ENCODE measurements at places on chromosomes 5 and 9. TPM values are rescaled to one million over a fixed set of nuclear protein-coding genes. Genes with fewer than 3 reads are reported as not detected.

DNA sequence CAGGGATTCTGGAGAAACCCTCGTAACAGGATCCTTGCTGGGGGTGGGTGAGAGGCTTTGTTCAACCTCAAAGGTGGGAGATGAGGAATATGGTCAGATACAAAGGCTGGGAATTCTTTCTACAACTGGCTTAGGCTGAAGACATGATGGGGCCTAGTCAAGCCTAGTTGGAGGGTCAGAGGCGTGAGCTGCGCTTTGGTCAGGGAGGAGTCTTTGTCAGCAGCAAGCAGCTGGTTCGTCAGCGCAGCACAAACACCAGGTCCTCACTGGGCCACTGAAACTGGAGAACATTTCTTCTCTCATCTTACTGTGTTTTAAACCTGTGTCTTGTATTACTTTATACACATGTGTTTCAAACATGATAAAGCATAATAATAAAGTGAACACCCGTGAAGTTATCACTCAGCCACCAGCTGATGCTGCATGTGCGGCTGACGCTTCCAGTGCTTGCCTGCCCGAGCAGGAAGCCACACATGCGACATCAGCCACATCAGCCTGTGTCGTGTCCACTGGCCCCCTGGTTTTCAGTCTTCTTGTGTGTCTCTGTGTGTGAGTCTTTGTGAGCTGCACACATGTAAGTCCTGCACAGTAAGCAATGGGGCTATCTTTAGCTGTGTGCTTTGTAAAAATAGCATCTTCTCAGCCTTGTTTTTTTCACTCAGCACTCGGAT is 81.5 kb downstream of the WNK2 start:
- H3K36me3 ChIP-seq, result no peaks in the 10 kb centered on the region
- no peak overlapping the region for H3K4me3 ChIP-seq
- no peak for DNase-seq
- no peaks in the 10 kb centered on the region for H3K27me3 ChIP-seq
- H3K4me1 ChIP-seq, result no peaks in the 10 kb centered on the region

Gene SPINK7
- not detected for total RNA-seq

Gene MAMDC2
- total RNA-seq, result not detected

Gene PTGS1
- total RNA-seq, result 0.44 TPM

Gene GRM6
- not detected for total RNA-seq

Gene PLK2
- 372 TPM for total RNA-seq

DNA sequence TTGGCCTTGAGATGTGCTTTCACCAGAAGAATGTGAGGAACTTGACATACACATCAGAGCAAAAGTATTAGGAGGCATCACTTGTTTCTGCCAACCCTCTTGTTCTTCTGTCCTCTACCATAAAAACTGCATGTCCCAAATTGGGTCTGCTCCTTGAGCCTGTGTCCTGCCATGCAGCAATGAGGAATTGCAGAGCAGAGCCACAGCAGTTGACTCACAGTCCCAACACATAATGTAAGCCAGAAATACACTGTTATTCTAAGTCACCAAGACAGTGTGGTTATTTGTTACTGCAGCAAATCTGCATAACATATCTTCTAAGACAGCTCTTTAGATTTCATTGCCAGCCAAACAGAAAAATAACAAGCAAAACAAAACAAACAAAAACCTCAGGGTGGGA is 598.2 kb downstream of the PRELID2 start:
- H3K27me3 ChIP-seq, result no peaks in the 10 kb centered on the region
- H3K4me1 ChIP-seq, result no peaks in the 10 kb centered on the region
- no peak overlapping the region for H3K4me3 ChIP-seq
- no peak for DNase-seq

DNA sequence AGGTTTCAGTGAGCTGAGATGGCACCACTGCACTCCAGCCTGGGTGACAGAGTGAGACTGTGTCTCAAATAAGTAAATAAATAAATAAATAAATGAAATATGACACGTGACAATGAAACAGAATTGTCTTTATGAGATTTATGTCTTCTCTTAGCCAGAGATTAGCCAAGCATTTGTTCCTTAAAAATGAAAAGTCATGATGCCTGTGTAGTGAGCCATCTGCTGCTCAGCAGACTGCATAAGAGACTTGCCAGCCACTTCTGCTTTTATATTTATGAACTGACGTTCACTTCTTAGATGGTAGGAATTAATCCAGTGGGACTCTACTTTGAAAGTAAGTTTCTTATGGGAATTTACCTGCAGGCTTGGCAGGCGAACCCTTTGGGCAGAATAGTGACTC is 227.4 kb downstream of the NR3C1 start:
- peaks cover 22% of the 10 kb centered on the region for H3K4me1 ChIP-seq
- no peak overlapping the region for H3K4me3 ChIP-seq
- H3K36me3 ChIP-seq, result no peaks in the 10 kb centered on the region
- DNase-seq, result no peak
- H3K27ac ChIP-seq, result peak overlapping the region; percentile 83

Gene MARCOL
- total RNA-seq, result not detected

- H3K36me3 ChIP-seq, result no peaks in the 10 kb centered on the region
- DNase-seq, result peak; percentile 60
- no peaks in the 10 kb centered on the region for H3K4me1 ChIP-seq
- H3K27ac ChIP-seq, result no peak overlapping the region
Measured at GRCh38 chr5:100464418-100464817, 70.8 kb upstream of the FAM174A start.

Gene SLC9A3
- total RNA-seq, result 4.7 TPM

DNA sequence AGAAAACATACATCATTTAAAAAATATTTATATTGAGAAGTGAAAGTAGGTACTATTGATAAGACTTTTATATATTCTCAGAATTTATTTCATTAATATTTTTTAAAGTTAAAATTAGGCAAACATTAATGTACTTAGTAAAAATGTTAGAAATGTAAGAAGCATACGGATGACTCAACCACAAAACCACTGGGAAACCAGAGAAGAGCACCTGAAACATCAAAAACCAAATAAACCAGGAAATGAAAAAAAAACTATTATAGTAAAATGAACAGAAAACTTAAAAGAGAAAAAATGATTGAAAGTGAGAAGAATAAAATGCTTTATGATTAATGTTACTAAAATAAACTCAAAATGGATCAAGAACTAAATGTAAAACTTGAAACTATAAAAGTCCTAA is 233.2 kb upstream of the DAB2 start:
- no peaks in the 10 kb centered on the region for H3K27me3 ChIP-seq
- peak; percentile 51 for DNase-seq
- H3K4me1 ChIP-seq, result peaks cover 40% of the 10 kb centered on the region
- peak overlapping the region; percentile 15 for H3K27ac ChIP-seq
- H3K36me3 ChIP-seq, result no peaks in the 10 kb centered on the region
- H3K4me3 ChIP-seq, result no peak overlapping the region

DNA sequence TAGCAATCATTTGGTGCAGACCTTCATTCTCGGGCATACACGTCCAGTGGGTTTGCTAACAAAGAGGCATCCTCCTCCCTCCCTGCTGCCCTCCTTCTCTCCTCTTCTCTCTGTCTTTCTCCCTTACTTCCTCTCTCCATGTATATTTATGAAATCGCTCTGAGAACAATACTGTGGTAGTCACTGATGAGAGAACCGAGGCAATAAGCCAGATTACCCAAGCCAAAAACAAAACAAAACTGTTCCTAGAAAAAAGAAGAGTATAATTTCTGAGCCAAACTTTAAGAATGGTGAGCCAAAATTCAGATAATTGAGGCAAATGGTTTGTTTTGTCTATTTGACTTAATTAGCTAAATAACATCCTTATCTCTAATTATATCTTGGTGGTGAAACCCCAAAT is 15.8 kb upstream of the HMHB1 start:
- H3K4me1 ChIP-seq, result no peaks in the 10 kb centered on the region
- H3K4me3 ChIP-seq, result no peak overlapping the region
- DNase-seq, result no peak
- no peak overlapping the region for H3K27ac ChIP-seq
- H3K36me3 ChIP-seq, result no peaks in the 10 kb centered on the region

GRCh38 chr9:38527503-38527902 is 92.9 kb downstream of the ANKRD18A start:
- DNase-seq, result no peak
- H3K4me1 ChIP-seq, result no peaks in the 10 kb centered on the region
- no peak overlapping the region for H3K4me3 ChIP-seq
- H3K36me3 ChIP-seq, result no peaks in the 10 kb centered on the region

GRCh38 chr9:2878701-2879100 is 34.8 kb upstream of the PUM3 start:
- H3K27ac ChIP-seq, result no peak overlapping the region
- no peaks in the 10 kb centered on the region for H3K4me1 ChIP-seq
- no peaks in the 10 kb centered on the region for H3K36me3 ChIP-seq
- peaks cover 57% of the 10 kb centered on the region for H3K27me3 ChIP-seq
- no peak for DNase-seq

DNA sequence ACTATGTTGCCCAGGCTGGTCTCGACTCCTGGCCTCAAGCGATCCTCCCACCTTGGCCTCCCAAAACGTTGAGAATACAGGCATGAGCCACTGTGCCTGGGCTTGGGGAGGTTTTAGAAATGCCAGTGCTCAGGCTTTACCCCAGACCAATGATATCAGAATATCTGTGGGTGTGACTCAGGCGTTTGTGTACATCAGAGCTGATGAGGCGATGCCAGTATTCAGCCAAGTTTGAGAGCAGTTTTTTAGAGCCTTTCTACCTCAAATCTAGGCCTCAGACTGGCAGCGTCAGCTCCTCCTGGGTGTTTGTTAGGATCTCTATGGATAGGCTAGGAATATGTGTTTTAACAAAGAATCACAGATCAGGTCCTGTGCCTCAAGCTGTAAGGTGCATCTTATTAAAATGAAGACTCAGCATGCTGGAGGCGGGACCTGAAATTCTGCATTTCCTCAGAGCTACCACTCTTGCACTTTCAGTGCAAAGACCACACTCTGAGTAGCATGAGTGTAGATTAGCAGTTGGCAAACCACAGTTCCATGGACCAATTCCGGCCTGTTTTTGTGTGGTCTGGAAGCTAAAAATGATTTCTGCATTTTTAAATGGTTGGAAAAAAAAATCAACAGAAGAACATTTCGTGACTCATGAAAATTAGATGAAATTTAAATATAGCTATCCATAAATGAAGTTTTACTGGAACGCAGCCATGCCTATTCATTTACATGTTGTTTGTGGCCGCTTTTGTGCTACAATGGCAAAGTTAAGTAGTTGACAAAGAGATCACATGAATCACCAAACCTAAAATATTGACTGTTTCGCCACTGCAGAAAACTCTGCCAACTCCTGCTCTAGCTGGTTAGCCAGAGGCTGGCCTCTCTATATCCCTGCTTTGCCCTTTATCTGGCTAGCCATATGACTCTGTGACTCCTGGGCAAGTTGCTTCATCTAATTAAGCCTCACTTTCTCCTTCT is 92.2 kb downstream of the KLF4 start:
- H3K27ac ChIP-seq, result no peak overlapping the region
- peak; percentile 64 for DNase-seq
- H3K36me3 ChIP-seq, result no peaks in the 10 kb centered on the region
- H3K4me3 ChIP-seq, result no peak overlapping the region

DNA sequence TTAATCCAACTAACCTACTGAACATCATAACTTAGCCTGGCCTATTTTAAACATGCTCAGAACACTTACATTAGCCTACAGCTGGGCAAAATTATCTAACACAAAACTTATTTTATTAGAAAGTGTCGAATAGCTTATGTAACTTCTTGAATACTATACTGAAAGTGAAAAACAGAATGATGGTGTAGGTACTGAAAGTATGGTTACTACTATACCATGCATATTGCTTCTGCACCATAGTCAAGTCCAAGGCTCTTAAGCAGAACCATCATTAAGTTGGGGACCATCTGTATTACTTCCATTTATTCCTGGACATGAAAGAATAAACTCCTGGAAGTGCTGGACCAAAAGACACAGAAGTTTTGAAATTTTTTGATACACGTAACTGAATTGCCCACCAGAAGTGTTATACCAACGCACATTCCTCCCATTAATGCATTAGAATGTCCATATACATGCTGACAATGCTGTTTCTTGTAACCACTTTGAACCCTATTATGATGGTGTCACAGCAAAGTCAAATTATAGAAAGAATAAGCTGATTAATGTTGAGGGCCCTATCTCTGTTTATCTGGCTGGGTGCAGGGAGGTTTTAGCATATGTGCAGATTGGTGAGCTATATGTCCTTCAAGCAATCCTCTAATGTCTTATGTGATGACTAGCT is 375.7 kb downstream of the ACTL7B start:
- no peak for DNase-seq
- peak overlapping the region; percentile 99 for H3K27ac ChIP-seq
- H3K27me3 ChIP-seq, result no peaks in the 10 kb centered on the region
- H3K4me3 ChIP-seq, result no peak overlapping the region

GRCh38 chr5:39446231-39446630 is 21.5 kb upstream of the DAB2 start:
- H3K4me1 ChIP-seq, result peaks cover 44% of the 10 kb centered on the region
- no peaks in the 10 kb centered on the region for H3K27me3 ChIP-seq

Gene GLDC
- total RNA-seq, result 8.1 TPM

DNA sequence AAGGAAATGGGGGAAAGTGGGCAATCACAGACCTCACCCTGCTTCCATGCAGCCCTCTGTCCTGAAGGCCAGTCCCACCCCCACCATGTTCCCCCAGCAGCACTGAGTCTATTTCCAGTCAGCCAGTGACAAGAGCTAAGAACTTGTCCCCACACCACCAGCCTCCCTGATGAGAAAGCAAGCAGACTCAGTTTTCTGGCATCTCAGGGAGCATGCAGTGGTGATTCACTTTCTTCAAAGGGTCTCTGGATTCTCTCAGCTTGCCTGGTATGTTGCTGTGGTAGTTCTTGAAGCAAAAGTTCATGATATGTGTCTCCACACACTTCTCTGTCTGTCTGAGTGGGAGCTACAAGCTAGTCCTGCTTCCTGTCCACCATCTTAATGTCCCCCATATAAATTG is 799.9 kb upstream of the TYRP1 start:
- H3K27me3 ChIP-seq, result no peaks in the 10 kb centered on the region
- H3K27ac ChIP-seq, result no peak overlapping the region
- H3K36me3 ChIP-seq, result no peaks in the 10 kb centered on the region
- no peak for DNase-seq

DNA sequence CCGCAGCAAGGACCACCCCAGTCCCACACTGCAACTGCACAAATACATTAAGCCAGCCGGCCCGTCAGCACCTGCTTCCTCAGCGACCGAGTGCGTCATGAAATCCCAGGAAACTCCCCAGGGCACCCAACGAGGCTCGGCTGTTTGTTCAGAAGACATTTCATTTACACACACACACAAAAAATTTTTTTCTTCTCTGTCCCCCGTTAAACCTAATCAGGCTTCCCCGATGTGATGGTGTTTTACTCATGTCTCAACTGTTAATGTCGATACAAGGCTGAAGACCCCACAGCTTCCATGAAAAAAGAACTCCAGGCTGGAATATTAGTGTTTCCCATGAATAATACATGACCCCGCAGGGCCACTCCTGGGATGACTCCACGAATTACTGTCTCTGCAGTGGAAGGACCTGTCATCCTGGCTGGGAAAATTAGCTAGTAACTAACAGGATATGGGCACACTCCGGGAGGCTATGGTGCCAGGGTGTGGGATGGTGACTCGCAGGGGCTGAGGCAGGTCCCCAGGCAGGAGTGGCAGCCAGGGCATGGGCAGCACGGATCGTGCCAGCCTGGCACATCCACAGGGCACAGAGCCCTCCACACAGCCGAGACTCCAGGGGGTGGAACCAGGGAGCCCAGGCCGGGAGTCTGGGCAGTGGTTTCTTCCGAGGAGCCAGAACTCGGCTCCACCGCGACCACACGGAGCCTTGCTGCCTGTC is 102.4 kb downstream of the VAV2 start:
- H3K36me3 ChIP-seq, result no peaks in the 10 kb centered on the region
- peak; percentile 47 for DNase-seq
- peaks cover 11% of the 10 kb centered on the region for H3K4me1 ChIP-seq
- peak overlapping the region; percentile 48 for H3K27ac ChIP-seq

- H3K4me1 ChIP-seq, result peaks cover 8% of the 10 kb centered on the region
- H3K27ac ChIP-seq, result no peak overlapping the region
- no peaks in the 10 kb centered on the region for H3K36me3 ChIP-seq
- DNase-seq, result no peak
Measured at GRCh38 chr5:148205044-148205806, 2.4 kb downstream of the SPINK6 start.

Gene GMCL2
- not detected for total RNA-seq

Gene DBH
- not detected for total RNA-seq

Gene YIPF5
- 17.6 TPM for total RNA-seq
